SIG-M5 (cell line): ENCODE measurements at places on chromosomes 2 and 18.

GRCh38 chr2:23387221-23387550, 2.2 kb downstream of the KLHL29 start:
- DNase-seq, result no peak

DNA sequence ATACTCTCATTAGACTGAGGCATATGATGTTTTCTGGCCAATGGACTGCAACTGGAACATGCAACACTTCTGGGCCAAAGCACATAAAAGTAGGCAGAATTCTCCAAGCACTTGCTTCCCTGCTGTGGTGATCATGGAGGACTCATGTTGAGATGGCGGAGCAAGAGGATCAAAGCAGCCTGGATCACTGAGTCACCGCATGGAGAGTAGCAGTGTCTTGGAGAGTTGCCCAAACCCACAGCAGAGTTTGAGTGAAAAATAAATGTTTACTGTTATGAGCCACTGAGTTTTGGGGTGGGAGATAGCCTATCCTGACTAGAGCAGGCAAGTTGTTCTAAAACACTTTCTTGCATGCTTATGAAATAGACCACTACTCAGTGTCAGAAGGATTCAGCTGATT, 359.5 kb downstream of the ZNF521 start:
- DNase-seq, result no peak

- DNase-seq, result no peak
Observed at GRCh38 chr18:79962311-79962710, 2.1 kb upstream of the HSBP1L1 start.

DNA sequence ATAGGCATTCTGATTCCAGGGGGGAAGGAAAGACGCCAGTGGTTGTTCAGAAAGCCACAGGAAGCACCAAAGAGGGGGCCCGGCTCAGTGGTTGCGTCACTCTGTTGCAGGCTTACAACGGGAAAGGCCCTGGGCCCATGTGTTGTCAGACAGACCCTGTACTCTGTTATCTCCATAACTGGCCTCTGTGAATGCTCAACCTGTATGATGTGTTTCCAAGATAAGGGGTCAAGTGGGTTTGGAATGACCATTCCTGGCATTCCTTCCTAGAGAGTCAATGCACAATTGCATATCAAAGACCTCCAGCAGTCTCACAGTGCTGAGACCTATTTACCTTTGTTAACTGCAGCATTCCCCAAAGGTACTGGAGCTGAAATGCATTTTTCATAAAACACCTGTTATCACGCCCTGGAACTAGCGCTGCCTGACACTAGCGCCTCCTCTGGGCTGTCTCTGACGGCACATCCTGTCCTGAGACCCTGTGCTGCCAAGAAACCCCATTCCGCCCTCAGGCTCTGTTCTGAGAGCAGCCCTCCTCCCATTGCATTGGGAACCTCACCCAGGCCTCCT, 13.2 kb upstream of the LRRFIP1 start:
- no peak for DNase-seq

- no peak for DNase-seq
Observed at GRCh38 chr2:219207884-219208740, 1.5 kb downstream of the ZFAND2B start.

DNA sequence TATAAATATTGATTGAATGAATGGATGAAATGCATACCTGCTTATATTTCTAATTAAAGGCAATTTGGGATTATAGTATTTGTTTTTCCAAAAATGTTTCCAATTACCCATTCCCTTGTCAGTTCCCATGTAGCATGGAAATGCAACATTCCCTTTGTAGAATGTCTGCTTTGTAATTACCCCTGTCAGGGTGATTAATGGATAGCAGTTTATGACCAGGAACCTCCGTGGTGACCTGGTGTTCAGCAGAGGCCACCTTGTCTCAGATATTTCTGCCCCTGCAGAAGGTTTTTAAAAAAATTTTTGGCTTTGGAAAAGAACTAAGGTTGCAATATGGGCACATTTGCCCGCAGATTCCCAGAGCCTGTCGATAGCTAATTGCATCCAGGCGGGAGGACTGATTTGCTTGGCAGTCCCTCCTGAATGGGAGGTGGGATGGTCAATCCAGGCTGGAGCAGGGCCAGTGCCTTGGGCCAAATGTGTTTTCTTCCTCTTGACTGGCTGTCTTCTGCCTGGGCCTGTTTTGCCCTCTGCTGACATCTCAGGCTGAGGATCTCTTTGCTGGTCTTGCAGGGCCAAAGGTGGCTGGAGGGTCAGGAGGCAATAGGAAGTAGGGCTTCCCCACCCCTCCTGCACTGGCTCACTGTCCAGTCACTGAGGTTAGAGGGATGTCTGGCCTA, 82.1 kb downstream of the TMEM182 start:
- DNase-seq, result no peak

DNA sequence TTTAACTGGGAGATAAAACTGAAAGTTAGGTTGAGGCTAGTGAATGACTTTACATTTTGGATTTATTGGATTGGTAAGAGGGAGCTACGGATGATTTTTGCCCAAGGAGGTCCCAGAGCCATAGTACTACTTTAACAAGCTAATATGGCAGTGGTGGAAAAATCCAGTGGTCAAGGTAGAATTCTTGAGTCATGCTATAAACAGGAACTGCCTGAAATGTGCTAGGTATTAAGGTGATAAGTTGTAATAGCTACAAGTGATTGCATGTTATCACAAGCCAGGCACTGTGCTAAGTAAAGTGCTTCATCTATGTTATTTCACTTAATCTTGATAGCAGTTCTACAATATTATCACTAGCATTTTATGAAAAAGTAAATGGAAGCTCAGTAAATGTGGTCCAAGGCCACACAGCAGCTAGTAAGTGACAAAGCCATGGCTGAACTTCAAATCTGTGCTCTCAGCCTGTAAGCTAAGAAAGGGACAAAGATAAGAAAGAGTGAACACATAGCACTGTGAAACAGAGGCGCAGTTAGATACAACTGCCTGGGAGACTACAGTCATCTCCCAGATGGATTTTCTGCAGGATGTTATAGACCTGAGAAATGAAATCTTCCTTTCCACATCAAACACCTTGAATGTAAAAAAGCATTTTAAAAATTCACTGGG, 469.6 kb downstream of the TGIF1 start:
- DNase-seq, result no peak

DNA sequence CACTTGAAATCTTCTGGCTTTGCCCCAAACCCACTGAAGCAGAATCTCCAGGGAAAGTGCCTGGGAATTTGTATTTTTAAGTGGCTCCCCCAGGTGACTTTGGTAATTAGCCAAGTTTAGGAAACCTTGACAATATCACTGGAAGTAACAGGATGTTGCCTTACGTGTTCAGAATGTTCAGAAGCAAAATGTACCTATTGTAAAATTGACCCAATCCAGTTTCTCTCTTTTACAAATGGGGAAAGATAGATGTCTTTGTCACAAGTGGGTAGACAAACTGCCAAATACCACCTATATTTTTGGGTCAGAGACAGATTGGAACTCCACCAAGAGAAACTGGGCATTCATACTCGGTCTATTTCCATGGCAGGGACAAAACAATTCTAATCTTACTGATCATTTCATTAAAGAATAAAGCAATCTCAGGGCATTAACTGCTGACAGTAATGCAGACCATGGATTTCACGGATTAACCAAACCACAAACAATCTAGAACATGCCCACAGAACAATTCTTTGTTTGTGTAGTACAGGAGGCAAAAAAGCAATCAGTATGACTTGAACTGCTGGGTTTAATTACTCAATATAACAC, 255.8 kb downstream of the ERBB4 start:
- no peak for DNase-seq

GRCh38 chr2:215604606-215605005, 168.7 kb upstream of the FN1 start:
- DNase-seq, result no peak

DNA sequence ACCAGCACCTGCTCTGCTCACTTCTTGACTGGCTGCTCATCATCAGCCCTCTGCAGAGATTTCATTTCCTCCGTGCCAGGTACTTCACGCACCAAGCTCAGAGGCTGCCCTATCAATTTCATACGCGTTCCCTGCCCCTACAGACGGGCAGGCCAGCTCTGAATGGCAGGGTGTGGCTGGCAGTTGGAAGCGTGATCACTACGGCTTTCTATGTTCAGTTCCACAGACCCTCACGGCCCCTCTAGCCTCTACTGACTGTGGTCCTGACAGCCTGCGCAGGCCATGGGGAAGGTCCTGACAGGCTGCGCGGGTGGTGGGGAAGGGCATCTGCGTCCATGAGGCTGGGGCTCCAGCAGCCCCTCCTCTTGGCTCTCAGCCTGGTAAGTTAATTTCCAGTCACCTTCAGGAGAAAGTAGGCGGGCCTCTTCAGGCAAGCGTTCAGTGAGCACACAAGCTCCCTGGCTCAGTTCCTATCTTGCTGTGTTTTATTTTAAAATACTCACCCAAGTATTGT, 154.8 kb downstream of the ZNF236 start:
- DNase-seq, result no peak

- DNase-seq, result no peak
Observed at GRCh38 chr2:72316774-72317173, 169.1 kb upstream of the CYP26B1 start.

- no peak for DNase-seq
Observed at GRCh38 chr18:69226971-69227370, 173.7 kb upstream of the DOK6 start.

- DNase-seq, result no peak
Observed at GRCh38 chr2:218128781-218129457, 3.1 kb downstream of the CXCR2 start.

- no peak for DNase-seq
Observed at GRCh38 chr2:238899386-238899785, 51.5 kb downstream of the TWIST2 start.

DNA sequence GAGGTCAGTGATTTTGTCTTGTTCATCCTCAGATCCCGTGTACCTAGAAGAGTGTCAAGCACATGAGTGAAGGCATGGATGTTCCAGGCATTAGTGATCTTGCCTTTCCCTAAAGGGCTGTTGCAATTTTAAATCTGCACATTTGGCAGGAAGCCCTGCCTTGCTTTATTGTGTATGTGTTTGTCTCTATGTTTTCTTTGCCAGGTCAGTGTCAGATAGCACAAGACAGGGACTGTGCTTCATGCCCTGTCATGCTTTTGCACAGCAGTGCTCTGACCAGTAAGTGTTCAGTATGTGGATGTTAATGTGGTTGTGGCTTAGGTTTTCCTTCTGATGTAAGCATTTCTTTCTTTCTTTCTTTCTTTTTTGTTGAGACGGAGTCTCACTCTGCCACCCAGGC, 131.5 kb downstream of the RGPD3 start:
- no peak for DNase-seq

GRCh38 chr2:65589667-65590066, 157.3 kb upstream of the SPRED2 start:
- DNase-seq, result no peak

DNA sequence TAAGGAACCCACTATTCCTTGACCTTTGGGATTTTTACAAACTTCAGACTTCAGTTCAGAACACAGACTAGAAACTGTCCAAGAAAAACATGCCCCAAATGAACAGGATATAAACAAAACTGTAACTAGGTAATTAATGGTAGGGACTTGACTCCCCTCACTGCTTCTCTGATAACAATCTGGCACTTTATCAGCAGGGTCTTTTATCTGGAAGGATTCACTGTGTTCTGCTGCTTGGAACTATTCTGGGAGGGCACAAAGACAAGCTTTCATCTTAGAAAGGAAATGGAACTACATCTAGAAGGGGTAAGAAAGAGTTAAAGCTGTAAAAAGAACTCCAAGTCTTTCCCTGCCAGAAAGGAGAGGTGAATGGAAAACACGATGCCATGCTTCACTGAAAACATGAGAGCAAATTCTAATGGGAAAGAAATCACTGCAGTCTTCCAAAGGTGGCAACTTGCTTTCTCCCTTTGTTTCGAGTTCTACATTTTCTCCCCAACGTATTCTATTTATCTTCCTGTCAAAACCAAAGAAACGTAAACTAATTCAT, 181.2 kb downstream of the THADA start:
- DNase-seq, result no peak

- DNase-seq, result peak; percentile 88
Observed at GRCh38 chr2:136214307-136215200, 96.6 kb upstream of the CXCR4 start.

- DNase-seq, result no peak
Observed at GRCh38 chr2:47134386-47135090, 20.6 kb downstream of the STPG4 start.

DNA sequence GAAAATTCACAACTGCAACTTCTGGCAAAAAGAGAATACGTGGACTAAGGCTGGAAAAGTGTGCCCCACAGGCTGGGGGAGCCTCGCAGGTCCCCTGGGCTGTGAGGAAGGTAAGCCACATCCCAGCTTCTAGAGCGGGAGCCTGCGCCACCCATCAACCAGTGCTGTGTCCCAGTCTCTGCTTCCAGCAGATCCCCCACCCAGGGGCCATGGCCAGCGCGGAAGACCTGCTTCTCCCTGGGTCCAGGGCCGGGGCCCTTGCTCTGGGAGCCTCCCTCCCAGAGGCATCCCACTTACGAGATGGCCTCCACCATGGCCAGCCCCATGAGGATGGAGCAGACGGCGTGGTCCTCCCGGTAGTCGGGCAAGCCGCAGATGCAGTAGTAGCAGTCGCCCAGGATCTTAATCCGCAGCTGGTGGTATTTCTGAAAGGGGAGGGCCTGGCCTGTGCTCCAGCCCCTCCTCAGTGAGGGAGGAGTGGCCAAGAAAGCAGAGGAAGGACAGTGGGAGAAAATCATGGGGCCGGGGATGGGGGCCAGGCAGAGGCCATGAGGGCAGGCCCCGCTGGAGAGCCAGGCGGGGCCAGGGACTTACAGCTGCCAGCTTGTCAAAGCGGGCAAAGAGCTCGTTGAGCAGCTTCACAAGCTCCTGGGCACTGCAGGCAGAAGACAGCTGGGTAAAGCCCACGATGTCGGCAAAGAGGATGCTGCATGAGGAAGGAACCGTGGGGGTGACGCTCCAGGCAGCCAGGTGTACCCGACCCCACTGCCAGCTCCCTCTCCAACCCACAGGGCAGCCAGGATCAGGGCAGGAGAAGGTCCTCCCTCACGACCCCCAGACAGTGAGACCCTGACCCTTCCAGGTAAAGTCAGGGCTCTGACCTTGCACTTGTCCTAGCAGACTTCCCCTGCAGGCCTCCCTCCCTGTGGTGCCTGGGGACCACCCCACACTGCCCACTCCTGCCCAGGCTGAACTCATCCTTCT, 48.0 kb downstream of the CENPO start:
- no peak for DNase-seq

GRCh38 chr2:2542316-2542715, 211.2 kb upstream of the MYT1L start:
- no peak for DNase-seq

DNA sequence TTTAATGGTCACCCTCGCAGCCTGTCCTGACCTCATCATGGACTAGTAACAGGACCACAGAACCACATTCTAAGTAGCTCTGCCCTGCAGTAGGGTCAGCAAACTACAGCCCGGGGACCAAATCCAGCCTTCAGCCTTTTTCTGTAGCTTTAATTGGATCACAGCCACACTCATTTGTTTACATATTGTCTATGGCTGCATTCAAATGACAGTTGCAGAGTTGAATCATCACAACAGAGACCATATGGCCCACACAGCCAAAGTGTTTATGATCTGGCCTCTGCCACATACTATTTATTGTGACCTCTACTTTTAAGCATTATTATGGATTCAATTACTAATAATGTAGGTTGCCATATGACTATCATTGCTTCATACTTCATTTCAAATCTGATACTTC, 47.7 kb downstream of the MAP3K19 start:
- no peak for DNase-seq

- no peak for DNase-seq
Observed at GRCh38 chr2:201704536-201704935, 6.1 kb upstream of the MPP4 start.
